ENCODE measurements at places on chromosomes 7 and 10. TPM values are rescaled to one million over a fixed set of nuclear protein-coding genes. Genes with fewer than 3 reads are reported as not detected.

BHLHA15 gene
- 0.36 TPM for total RNA-seq

MLLT10 gene
- 38.4 TPM for total RNA-seq

HOXA13 gene
- not detected for total RNA-seq

ZNF804B gene
- not detected for total RNA-seq

KCP gene
- total RNA-seq: 0.61 TPM

OR2A7 gene
- 1.0 TPM for total RNA-seq

CRHR2 gene
- not detected for total RNA-seq

MYL10 gene
- not detected for total RNA-seq

APBB1IP gene
- total RNA-seq: 55.0 TPM

PRKCQ gene
- total RNA-seq: 47.0 TPM

SPDYE6 gene
- not detected for total RNA-seq

VPS37D gene
- total RNA-seq: 0.23 TPM

SHH gene
- not detected for total RNA-seq

OR6V1 gene
- not detected for total RNA-seq

SFTPD gene
- not detected for total RNA-seq

CHRM2 gene
- not detected for total RNA-seq

CHCHD3 gene
- total RNA-seq: 85.2 TPM

IGF2BP3 gene
- total RNA-seq: 0.67 TPM

SLC39A12 gene
- not detected for total RNA-seq

LIPJ gene
- total RNA-seq: not detected

DKK1 gene
- total RNA-seq: not detected

IFT22 gene
- total RNA-seq: 11.6 TPM

PODXL gene
- total RNA-seq: 1.3 TPM

ANKRD1 gene
- not detected for total RNA-seq

LOXL4 gene
- not detected for total RNA-seq

LRMDA gene
- not detected for total RNA-seq

POT1 gene
- total RNA-seq: 38.1 TPM

NRCAM gene
- total RNA-seq: 0.21 TPM

ZNF800 gene
- 37.8 TPM for total RNA-seq

DOCK1 gene
- total RNA-seq: 0.31 TPM

OR2A5 gene
- not detected for total RNA-seq

CFAP69 gene
- total RNA-seq: 0.48 TPM

ZNF365 gene
- 0.29 TPM for total RNA-seq

CYP2C19 gene
- total RNA-seq: not detected

TMEM139 gene
- total RNA-seq: 0.80 TPM

SPDYE3 gene
- total RNA-seq: not detected

IRF5 gene
- total RNA-seq: 5.7 TPM

KCNMA1 gene
- total RNA-seq: not detected

FLNC gene
- 0.02 TPM for total RNA-seq

GPNMB gene
- 0.40 TPM for total RNA-seq

MEPCE gene
- total RNA-seq: 69.9 TPM

POM121C gene
- 72.4 TPM for total RNA-seq

SNX8 gene
- total RNA-seq: 47.6 TPM

PGAM2 gene
- total RNA-seq: not detected

DDX50 gene
- 55.5 TPM for total RNA-seq

TUBB8 gene
- not detected for total RNA-seq

SPDYE1 gene
- not detected for total RNA-seq

SPOCK2 gene
- total RNA-seq: 46.3 TPM

SPAG6 gene
- not detected for total RNA-seq

OR13A1 gene
- total RNA-seq: not detected

ACBD7 gene
- total RNA-seq: 1.2 TPM

AMZ1 gene
- total RNA-seq: not detected

ACTR3C gene
- 4.7 TPM for total RNA-seq

SAMD9L gene
- 5.6 TPM for total RNA-seq

FGL2 gene
- 2.1 TPM for total RNA-seq

RPEL1 gene
- 0.08 TPM for total RNA-seq

CYP26C1 gene
- total RNA-seq: 0.06 TPM

CADPS2 gene
- total RNA-seq: not detected

DLG5 gene
- total RNA-seq: 1.9 TPM

All from activated CD8-positive, alpha-beta memory T cell treated with anti-CD3 and anti-CD28 coated beads for 36 hours (primary cell).